ENCODE measurements at places on chromosomes 4 and X. TPM values are rescaled to one million over a fixed set of nuclear protein-coding genes. Genes with fewer than 3 reads are reported as not detected.

DNA sequence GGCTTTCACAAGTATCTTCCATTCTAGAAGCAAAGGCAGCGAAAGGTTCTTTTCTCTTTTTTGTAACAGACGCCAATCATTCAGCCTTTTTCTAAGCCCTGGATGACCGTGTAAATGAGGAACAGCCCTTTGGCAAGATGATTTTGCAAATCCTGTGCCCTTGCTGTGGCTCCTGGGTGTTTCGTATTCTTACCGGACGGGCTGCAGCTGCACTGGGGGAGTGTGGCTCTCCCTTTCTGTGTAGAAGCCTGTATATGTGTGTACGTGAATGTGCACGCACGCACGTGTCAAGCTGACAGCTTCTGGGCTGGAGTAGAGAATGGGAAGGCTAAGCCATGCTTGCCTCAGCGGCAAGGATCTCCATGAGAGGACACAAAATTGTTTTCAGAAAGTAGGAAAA is 8.2 kb downstream of the GRPEL1 start:
- no peak for DNase-seq
- H3K27me3 ChIP-seq, result no peaks in the 10 kb centered on the region
- no peak overlapping the region for H3K27ac ChIP-seq
- H3K4me3 ChIP-seq, result no peak overlapping the region
- peaks cover 6% of the 10 kb centered on the region for H3K4me1 ChIP-seq
- peaks cover 80% of the 10 kb centered on the region for H3K36me3 ChIP-seq

GRCh38 chr4:73979407-73979957 is 2.3 kb downstream of the PF4 start:
- H3K4me3 ChIP-seq, result no peak overlapping the region
- H3K27ac ChIP-seq, result no peak overlapping the region
- no peak for DNase-seq
- no peaks in the 10 kb centered on the region for H3K36me3 ChIP-seq
- no peaks in the 10 kb centered on the region for H3K4me1 ChIP-seq

DNA sequence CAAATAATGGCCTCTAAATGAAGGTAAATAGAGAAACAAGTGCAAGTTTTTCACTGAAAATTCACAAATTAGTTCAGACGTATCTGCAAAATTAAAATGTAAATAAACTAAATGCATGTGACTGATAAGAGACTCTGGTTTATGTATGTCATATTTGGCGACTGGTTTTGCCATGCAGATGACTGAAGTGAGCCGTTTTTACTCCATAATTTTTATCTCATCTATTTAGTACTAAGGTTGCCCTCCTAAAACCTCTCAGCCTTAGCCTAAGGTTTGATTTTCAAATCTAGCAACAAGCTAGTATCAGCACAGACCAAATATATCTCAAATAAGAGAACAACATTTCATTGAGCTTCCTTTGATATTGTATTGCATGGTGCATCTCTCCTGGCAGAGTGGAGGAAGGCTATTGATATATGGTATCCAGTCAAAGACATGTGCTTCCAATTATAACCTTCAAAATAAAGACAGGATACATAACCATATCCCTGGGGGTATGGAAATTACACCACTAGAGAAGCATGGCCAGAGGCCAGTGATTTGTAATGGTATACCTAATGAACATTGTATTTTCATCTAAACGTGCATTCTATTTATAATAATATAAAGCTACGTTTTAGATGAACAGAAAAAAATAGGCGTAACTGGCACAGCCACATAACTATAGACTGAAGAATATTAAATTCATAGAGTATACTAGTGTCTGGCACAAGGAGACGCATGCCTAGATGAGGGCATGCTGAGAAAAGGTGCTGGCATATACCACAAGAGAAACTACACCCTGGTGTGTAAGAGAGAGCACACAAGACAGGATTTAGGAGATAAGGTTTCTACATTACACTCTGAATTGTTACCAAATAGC is 392.6 kb upstream of the INTU start:
- no peaks in the 10 kb centered on the region for H3K27me3 ChIP-seq
- H3K4me1 ChIP-seq, result no peaks in the 10 kb centered on the region
- H3K36me3 ChIP-seq, result no peaks in the 10 kb centered on the region

Gene NPY2R
- not detected for total RNA-seq

GRCh38 chrX:100994352-100995281 is 25.1 kb downstream of the ARL13A start:
- no peaks in the 10 kb centered on the region for H3K4me1 ChIP-seq
- no peak overlapping the region for H3K27ac ChIP-seq
- peaks cover 6% of the 10 kb centered on the region for H3K36me3 ChIP-seq
- DNase-seq, result no peak
- no peak overlapping the region for H3K4me3 ChIP-seq

Gene ZAR1
- total RNA-seq, result not detected

Gene ANKRD50
- 0.27 TPM for total RNA-seq

Gene PDGFC
- total RNA-seq, result not detected

GRCh38 chr4:152090543-152090942 is 329.7 kb upstream of the GATB start:
- H3K27ac ChIP-seq, result no peak overlapping the region
- H3K4me3 ChIP-seq, result no peak overlapping the region
- DNase-seq, result no peak
- H3K27me3 ChIP-seq, result no peaks in the 10 kb centered on the region
- H3K36me3 ChIP-seq, result no peaks in the 10 kb centered on the region

- H3K27ac ChIP-seq, result peak overlapping the region; percentile 55
- no peak for DNase-seq
- H3K4me1 ChIP-seq, result peaks cover 32% of the 10 kb centered on the region
- no peaks in the 10 kb centered on the region for H3K27me3 ChIP-seq
Observed at GRCh38 chrX:46627711-46628419, 54.3 kb downstream of the CHST7 start.

Gene POF1B
- 0.05 TPM for total RNA-seq

Gene HOPX
- total RNA-seq, result 4.3 TPM

Gene ZNF718
- total RNA-seq, result 7.4 TPM

Data from CD4-positive, alpha-beta T cell (primary cell).